ENCODE measurements at places on chromosomes 13 and 19. TPM values are rescaled to one million over a fixed set of nuclear protein-coding genes. Genes with fewer than 3 reads are reported as not detected.

Gene GRK1
- not detected for total RNA-seq

Gene ZSCAN1
- 0.32 TPM for total RNA-seq

Gene ZNF575
- 1.2 TPM for total RNA-seq

Gene ING1
- 7.7 TPM for total RNA-seq

Gene KCNC3
- 3.4 TPM for total RNA-seq

Gene KRTDAP
- total RNA-seq: 0.35 TPM

Gene ZSWIM9
- total RNA-seq: 5.3 TPM

Gene CRLF1
- 0.87 TPM for total RNA-seq

Gene GPR18
- not detected for total RNA-seq

Gene ZNF333
- total RNA-seq: 7.9 TPM

Gene MISP3
- total RNA-seq: 6.8 TPM

Gene EHD2
- total RNA-seq: 16.3 TPM

Gene CD70
- total RNA-seq: 0.16 TPM

Gene SPACA7
- total RNA-seq: not detected

Gene ZNF844
- total RNA-seq: 6.9 TPM

Gene WDR87
- total RNA-seq: not detected

Gene CEACAM16
- 0.16 TPM for total RNA-seq

Gene POU2F2
- total RNA-seq: 1.0 TPM

Gene CKM
- not detected for total RNA-seq

Gene SUCLA2
- total RNA-seq: 16.9 TPM

Gene SELENOV
- total RNA-seq: not detected

Gene FAAP24
- 1.0 TPM for total RNA-seq

Gene FFAR2
- total RNA-seq: 0.47 TPM

Gene LILRA1
- total RNA-seq: 1.5 TPM

Gene FCER2
- not detected for total RNA-seq

Gene ELSPBP1
- total RNA-seq: not detected

Gene ADAMTSL5
- total RNA-seq: 0.71 TPM

Gene NKPD1
- total RNA-seq: not detected

Gene CDK8
- 10.6 TPM for total RNA-seq

Gene PSG1
- not detected for total RNA-seq

Gene COL5A3
- total RNA-seq: 1.3 TPM

Gene CLIP3
- total RNA-seq: 3.2 TPM

Gene MYO16
- total RNA-seq: 0.47 TPM

Gene SULT2B1
- total RNA-seq: not detected

Gene ACP5
- total RNA-seq: 6.7 TPM

Gene KLK14
- 0.20 TPM for total RNA-seq

Gene PPAN
- 14.7 TPM for total RNA-seq

Gene SLC25A15
- total RNA-seq: 11.6 TPM

Gene IL11
- total RNA-seq: 0.37 TPM

Gene NLRP4
- not detected for total RNA-seq

Gene PEX11G
- total RNA-seq: 3.2 TPM

Gene OLFM2
- 10.6 TPM for total RNA-seq

Gene RFX1
- 7.7 TPM for total RNA-seq

Gene CYP4F22
- 0.06 TPM for total RNA-seq

Gene NPAS1
- total RNA-seq: 0.19 TPM

Gene SHISA7
- 0.06 TPM for total RNA-seq

Gene C19orf67
- total RNA-seq: not detected

Gene ZNF460
- 30.9 TPM for total RNA-seq

Gene TSHZ3
- 1.5 TPM for total RNA-seq

Gene SRRM5
- 0.21 TPM for total RNA-seq

Gene CADM4
- 11.3 TPM for total RNA-seq

Gene FGF22
- total RNA-seq: not detected

Gene IZUMO4
- 5.2 TPM for total RNA-seq

Gene KIR2DL1
- total RNA-seq: not detected

Gene ADAT3
- total RNA-seq: 2.0 TPM

Gene ASPDH
- 0.49 TPM for total RNA-seq

Gene KCTD12
- 6.3 TPM for total RNA-seq

Measured in pancreas (tissue), 10 donors.